ENCODE measurements at places on chromosomes 2 and 18.
A peak's percentile ranks its signal among the peaks of the same experiment; 100 is the strongest.

GRCh38 chr2:53373126-53373525 is 394.5 kb upstream of the CHAC2 start:
- no peak for DNase-seq
- H3K27me3 ChIP-seq, result no peaks in the 10 kb centered on the region
- no peak overlapping the region for H3K4me3 ChIP-seq
- H3K36me3 ChIP-seq, result no peaks in the 10 kb centered on the region
- no peak overlapping the region for H3K27ac ChIP-seq

GRCh38 chr2:109110170-109110569 is 18.8 kb upstream of the SH3RF3 start:
- no peaks in the 10 kb centered on the region for H3K27me3 ChIP-seq
- H3K36me3 ChIP-seq, result no peaks in the 10 kb centered on the region
- DNase-seq, result no peak
- H3K27ac ChIP-seq, result no peak overlapping the region

DNA sequence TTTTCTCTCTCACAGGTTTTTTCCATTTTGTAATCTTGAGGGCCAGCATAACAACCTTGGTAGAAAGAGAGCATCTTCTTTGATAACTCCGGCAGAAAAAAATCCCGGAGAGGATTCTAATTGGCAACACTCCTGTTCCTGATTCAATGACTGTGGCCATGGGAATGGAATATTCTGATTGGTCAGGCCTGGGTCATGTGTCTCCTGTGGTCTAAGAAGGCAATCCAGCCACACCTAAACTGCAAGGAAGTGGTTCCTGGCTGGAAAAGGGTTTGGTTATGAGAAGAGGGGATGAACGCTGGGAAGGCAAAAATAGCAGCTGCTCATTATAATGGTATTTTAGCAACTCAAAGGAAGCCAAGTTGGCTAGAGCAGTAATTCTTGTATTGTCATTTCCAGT is 24.8 kb upstream of the ZNF638 start:
- H3K4me1 ChIP-seq, result no peaks in the 10 kb centered on the region
- no peak overlapping the region for H3K4me3 ChIP-seq
- no peak for DNase-seq
- H3K27ac ChIP-seq, result no peak overlapping the region

- no peaks in the 10 kb centered on the region for H3K36me3 ChIP-seq
- no peaks in the 10 kb centered on the region for H3K27me3 ChIP-seq
- DNase-seq, result no peak
- H3K27ac ChIP-seq, result no peak overlapping the region
Measured at GRCh38 chr18:76667603-76668002, 154.8 kb upstream of the ZNF236 start.

GRCh38 chr2:62923881-62924280 is 126.7 kb upstream of the OTX1 start:
- H3K36me3 ChIP-seq, result no peaks in the 10 kb centered on the region
- no peak for DNase-seq
- H3K27ac ChIP-seq, result no peak overlapping the region
- H3K4me1 ChIP-seq, result no peaks in the 10 kb centered on the region

DNA sequence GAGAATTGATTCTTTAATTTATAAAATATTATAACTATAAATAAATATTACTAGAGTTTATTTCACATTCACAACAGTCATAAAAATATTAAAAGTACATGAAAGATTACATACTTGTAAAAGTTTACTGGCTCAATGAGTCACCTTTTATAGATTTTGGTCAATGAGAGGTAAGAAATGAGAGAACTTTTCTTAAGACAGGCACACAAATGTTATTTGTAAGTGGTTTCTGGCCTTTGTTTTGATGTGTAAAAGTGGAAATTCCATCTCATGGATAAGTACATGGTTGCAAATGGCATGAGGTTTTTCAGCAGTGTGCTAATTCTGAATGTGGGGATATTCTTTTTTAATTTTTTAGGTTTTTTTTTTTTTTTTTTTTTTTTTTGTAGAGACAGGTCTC is 63.8 kb downstream of the TTC27 start:
- no peaks in the 10 kb centered on the region for H3K27me3 ChIP-seq
- no peak for DNase-seq
- no peak overlapping the region for H3K4me3 ChIP-seq
- H3K4me1 ChIP-seq, result no peaks in the 10 kb centered on the region

- H3K4me3 ChIP-seq, result no peak overlapping the region
- no peak for DNase-seq
- no peak overlapping the region for H3K27ac ChIP-seq
- no peaks in the 10 kb centered on the region for H3K27me3 ChIP-seq
- H3K4me1 ChIP-seq, result no peaks in the 10 kb centered on the region
Measured at GRCh38 chr2:183952741-183953140, 645.6 kb upstream of the ZNF804A start.

GRCh38 chr2:205684871-205685313 is 2.6 kb downstream of the NRP2 start:
- no peak for DNase-seq
- H3K4me3 ChIP-seq, result no peak overlapping the region
- peaks cover 30% of the 10 kb centered on the region for H3K27me3 ChIP-seq
- no peak overlapping the region for H3K27ac ChIP-seq

DNA sequence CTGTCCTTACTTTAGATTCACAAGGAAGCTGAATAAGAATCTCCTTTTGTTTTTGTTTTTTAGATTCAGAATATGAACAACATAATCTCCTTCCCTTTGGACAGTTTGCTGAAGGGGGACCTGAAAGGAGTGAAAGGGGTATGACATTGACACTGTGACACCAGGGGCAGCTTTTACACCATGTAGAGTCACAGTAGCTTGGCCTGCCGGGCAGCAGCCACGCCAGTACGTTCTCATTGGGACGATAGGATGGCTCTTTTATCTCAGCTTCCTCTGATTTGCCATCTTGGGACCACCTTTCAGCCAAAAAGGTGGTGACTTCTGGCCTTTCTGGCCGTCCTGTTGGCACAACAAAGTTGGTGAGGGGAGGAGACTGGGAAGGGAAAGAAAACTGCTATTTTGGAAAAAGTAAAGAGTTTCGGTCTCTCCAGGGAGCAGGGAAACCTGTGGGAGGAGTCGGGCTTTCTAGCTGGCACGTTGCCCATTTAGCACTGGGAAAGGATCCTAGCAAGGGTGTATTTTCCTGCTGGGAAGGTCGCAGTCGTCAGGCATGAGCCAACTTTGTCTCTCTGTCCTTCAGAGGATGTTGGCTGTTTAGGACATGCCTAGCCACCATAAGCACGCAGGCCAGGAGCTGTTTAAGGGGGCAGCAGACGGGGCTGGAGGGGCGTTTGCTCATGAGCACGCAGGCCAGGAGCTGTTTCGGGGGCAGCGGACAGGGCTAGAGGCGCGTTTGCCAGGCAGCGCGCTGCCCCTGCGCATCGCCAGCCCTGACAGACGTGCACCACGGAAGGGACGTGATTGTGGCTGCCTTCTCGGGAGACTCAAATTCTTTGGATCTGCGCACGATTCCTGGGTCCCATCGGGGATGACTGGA is 104.6 kb downstream of the ITGB1BP1 start:
- H3K36me3 ChIP-seq, result no peaks in the 10 kb centered on the region
- no peak for DNase-seq
- H3K4me3 ChIP-seq, result no peak overlapping the region

GRCh38 chr2:25293958-25294562 is 47.7 kb downstream of the DNMT3A start:
- no peak for DNase-seq
- H3K36me3 ChIP-seq, result no peaks in the 10 kb centered on the region
- no peaks in the 10 kb centered on the region for H3K27me3 ChIP-seq
- peaks cover 62% of the 10 kb centered on the region for H3K4me1 ChIP-seq

- no peak overlapping the region for H3K4me3 ChIP-seq
- H3K27ac ChIP-seq, result no peak overlapping the region
- H3K4me1 ChIP-seq, result no peaks in the 10 kb centered on the region
- no peak for DNase-seq
Measured at GRCh38 chr18:34794348-34794747, 84.2 kb downstream of the DTNA start.

- no peak overlapping the region for H3K4me3 ChIP-seq
- no peaks in the 10 kb centered on the region for H3K27me3 ChIP-seq
- H3K27ac ChIP-seq, result no peak overlapping the region
- H3K4me1 ChIP-seq, result peaks cover 37% of the 10 kb centered on the region
Measured at GRCh38 chr18:80172056-80172455, 63.0 kb downstream of the ADNP2 start.

- H3K4me1 ChIP-seq, result no peaks in the 10 kb centered on the region
- H3K27me3 ChIP-seq, result no peaks in the 10 kb centered on the region
- H3K36me3 ChIP-seq, result no peaks in the 10 kb centered on the region
- H3K27ac ChIP-seq, result no peak overlapping the region
Measured at GRCh38 chr2:137771064-137771463, 193.2 kb upstream of the HNMT start.

DNA sequence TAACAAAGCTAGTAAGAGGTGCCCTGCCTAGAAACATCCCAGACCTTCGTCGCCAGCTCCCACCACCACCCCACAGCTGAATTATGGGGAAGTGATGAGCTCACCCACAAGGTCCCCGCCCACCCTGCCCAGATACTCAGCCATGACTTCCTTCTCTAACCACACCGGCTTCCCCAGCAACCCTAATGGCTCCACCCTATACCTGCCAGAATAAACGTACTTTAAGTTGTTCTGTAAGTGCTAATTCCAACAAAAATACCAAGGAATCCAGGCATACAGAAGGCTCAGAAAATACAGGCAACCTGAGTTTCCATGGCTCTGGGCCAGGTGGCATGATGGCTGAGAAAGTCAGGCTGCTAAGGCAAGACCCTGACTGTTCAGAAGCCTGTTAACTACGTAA is 39.1 kb downstream of the TMEM163 start:
- H3K27me3 ChIP-seq, result no peaks in the 10 kb centered on the region
- peak; percentile 58 for DNase-seq
- no peak overlapping the region for H3K4me3 ChIP-seq
- no peak overlapping the region for H3K27ac ChIP-seq
- H3K4me1 ChIP-seq, result peaks cover 47% of the 10 kb centered on the region
- H3K36me3 ChIP-seq, result no peaks in the 10 kb centered on the region

DNA sequence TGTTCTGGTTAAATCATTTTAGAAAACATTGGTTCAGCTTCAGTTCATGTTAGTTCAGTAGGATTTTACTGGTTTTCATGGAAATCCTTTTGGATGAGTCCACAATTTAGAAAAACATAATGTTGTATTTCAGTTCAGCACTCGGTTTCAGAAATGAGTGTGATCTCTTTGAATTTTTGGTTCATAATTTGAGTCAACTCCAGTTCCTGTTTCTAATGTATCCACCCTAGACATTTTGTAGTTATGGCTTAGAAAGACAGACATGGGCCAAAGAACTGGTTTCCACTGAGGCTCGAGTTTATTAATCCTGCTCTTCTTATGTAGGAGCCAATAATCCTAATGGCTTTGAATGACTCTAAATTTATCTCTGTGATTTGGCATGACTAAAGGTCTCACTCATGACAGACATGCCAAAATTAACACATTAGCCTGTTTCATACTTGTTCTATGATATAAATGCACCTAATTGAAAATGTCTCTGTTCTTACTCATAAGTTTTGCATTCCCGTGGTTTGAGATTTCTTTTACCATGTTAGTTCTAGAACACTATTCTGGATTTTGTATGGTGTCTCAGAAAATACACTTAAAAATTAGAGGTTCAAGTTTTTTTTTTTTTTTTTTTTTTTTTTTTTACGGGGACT is 82.3 kb upstream of the SPRED2 start:
- no peaks in the 10 kb centered on the region for H3K36me3 ChIP-seq
- no peaks in the 10 kb centered on the region for H3K27me3 ChIP-seq
- no peak overlapping the region for H3K27ac ChIP-seq
- no peak for DNase-seq
- H3K4me3 ChIP-seq, result no peak overlapping the region

- no peak for DNase-seq
- no peak overlapping the region for H3K27ac ChIP-seq
- H3K36me3 ChIP-seq, result no peaks in the 10 kb centered on the region
- no peaks in the 10 kb centered on the region for H3K27me3 ChIP-seq
Measured at GRCh38 chr2:557635-558301, 119.4 kb downstream of the TMEM18 start.

DNA sequence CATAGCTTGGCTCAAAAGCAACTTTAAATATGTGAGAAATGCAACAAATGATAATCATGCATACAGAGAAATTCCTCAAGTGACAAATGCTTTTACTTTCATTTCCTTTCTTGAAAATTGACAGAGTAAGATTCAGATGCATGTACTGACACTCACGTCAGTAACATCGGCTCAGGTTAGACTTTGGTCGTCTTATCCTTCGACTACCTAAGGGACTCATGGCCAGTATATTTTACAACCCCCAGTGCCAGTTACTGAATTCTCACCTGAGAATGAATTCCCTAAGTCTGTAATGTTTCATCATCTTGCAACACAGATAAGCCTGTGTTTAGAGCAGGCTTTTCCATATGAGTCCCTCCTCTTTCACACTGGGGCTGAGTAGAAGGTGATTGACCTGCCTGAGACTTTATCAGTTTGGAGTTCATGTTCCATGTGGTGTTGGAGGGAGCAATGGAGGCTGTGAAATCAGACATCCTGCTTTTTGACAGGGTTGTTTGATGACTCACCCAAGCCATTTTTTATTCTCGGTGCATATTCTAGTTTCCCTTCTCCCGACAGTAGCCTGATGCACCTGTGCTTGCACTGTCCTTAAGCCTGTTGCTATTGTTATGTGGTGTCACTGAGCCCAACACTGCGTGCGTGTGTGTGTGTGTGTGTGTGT is 30.5 kb upstream of the ATP8B1 start:
- no peak for DNase-seq
- H3K36me3 ChIP-seq, result no peaks in the 10 kb centered on the region
- H3K4me1 ChIP-seq, result no peaks in the 10 kb centered on the region
- H3K27me3 ChIP-seq, result no peaks in the 10 kb centered on the region
- peak overlapping the region; percentile 38 for H3K27ac ChIP-seq

DNA sequence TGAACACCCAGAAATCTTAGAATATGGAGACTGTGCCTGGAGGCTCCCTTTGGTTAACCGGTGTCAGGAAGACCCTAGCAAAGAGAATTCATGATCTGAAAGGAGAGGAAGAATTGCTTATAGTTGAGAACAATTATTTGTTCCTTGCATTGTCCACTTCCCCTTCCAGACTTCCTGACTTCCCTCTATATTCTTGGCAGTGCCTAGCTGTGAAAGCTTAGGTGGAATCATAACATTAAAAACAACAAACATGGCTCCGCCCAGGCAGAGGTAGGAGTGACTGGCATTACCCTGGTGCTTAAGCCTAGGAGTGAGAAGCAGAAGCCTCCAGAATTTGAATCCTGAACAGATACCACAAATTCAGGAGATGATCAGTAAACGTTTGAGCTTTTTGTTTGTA is 1.9 kb downstream of the TTL start:
- DNase-seq, result no peak
- H3K4me1 ChIP-seq, result peaks cover 17% of the 10 kb centered on the region
- no peaks in the 10 kb centered on the region for H3K36me3 ChIP-seq
- H3K4me3 ChIP-seq, result no peak overlapping the region
- no peak overlapping the region for H3K27ac ChIP-seq

DNA sequence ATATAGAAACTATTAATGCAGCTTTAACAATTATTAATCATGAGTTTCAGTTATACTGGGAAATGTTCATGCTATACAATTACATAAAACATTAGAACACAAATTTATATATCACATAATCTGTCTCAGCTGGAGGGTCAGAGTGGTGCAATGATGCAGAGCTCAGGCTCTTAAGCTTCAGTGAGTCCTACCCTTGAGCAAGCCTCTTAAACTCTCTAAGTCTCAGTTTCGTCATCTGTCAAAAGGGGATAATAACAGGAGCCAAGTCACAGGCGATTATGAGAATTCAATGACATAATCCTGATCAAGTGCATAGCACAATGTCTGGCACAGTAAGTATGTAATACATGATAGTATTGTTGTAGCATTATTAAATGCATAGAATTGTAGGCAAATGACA is 46.0 kb downstream of the LAMA1 start:
- no peak for DNase-seq
- no peaks in the 10 kb centered on the region for H3K27me3 ChIP-seq
